ENCODE measurements at places on chromosomes 2 and 18.

- no peak for DNase-seq
Observed at GRCh38 chr2:62653582-62654422, 51.7 kb upstream of the EHBP1 start.

DNA sequence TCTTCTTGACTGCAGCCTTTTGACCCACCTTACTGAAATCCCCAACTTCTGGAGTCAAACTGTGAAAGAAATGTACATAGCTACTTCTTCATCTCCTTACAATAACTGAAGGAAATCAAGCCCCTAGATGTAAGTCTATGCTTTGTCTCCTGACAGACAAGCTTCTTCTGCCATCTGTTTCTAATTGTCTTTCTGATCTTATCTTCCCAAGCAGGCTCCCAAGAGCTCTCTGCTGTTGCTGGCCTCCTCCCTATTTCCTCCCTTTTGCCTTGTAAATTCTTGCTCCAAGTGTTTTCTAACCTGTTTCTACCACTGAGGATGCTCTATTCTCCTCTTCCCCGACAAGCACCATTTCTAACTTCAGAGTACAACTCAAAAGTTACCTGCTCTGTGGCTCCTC, 77.4 kb upstream of the OSR1 start:
- no peak for DNase-seq

DNA sequence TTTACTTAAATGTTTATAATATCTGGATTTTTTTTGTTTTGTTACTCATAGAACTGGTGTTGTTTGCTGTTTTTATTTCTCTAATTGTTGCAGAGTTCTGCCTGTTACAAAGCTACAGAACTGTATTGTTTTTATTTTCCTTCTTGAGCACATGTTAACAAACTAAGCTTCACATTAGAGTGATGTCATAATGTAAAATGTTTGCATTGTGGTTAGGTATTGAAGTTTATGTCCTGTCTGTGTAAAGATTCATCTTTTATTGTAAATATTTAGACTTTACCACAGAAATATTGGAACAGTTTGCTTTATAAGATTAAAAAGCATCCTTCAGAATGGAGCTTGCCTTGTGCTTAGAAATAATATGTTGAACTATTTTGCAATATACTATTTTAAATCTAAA, 67.7 kb downstream of the CLIP4 start:
- DNase-seq = no peak

DNA sequence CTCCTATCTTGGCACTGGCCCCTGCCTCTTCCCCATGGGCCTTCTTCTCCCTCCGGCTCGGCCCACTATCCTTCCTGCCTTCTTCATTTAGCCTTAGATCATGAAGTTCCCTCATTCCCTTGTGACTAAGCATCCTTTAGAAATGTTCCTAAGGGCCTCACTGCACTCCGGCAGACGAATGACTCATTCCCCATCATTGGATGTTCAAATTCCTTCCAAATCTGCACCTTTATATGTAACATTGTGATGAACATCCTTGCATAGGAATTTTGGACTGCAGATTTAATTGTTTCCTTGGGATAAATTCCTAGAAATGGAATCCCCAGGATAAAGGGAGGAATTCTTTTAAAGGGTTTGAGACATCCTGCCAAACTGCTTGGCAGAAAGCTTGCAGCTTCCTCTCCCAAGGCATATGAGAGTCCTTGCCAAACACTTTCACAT, 19.0 kb downstream of the CRACDL start:
- DNase-seq = no peak

DNA sequence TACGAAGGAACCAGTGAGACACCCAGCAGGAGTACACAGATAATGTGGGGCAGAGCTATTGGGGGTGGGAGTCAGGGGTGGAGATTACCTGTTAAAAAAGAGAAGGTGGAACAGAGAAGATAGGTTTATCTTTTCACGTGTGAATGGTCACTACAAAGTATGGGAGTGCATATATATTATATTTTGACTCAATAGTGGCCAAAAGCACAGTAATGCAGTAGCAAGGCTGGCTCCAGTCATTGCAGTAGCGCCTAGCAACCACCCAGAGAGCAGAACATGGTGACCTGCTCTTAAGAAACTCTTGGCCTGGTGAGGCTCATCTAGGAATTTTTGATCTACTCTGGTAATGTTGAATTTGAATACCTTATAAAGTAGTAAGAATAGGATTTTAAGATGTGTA, 1.0 kb downstream of the IMPACT start:
- peak; percentile 14 for DNase-seq

DNA sequence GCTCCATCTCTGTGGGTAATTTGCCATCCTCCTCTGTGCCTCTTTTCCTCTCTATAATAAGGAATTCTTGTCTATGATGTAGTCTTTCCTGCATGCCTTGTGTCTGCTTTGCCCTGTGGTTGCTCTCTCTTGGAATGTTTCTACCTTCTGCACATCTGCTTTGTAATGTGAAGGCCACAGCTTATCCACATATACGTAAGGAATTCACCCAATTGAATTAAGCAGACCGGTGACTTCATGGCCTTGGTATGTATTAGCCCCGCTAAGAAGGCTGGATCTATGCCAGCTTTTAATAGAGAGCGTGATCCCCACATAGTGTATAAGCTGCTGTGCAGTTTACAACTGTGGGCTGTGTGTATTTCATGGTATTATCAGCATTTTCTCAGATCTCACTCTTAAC, 274.7 kb downstream of the RNF144A start:
- no peak for DNase-seq

DNA sequence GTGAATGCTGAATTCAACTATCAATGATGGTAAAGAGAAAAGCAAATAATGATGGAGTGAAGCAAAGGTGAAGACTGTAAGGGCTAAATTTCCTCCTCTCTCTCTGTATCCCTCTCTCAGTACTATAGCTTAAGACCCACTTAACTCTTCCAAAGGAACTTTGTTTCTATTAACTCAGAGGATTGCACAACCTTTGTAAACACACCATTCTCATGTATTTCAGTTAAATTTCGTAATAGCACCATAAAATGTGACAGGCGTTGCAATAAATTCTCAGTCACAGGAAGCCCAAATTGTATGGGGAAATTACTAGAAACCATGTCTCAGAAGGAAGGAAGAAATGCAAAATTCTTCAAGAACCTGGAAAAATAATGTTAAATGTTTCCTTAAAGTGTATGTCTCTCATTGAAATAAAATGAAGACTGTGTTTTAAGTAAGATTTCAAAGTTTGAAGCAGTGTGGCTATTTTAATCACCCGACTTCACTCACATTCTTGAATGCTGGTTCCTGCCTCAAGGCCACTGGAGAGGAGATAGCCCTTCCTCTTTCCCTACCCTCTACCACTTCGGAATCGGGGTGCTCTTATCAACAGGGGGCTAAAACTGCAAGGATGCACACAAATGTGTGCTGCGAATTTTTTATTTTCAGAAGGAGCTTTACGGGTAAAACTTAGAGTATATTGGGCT, 112.1 kb downstream of the FTCDNL1 start:
- peak; percentile 87 for DNase-seq

DNA sequence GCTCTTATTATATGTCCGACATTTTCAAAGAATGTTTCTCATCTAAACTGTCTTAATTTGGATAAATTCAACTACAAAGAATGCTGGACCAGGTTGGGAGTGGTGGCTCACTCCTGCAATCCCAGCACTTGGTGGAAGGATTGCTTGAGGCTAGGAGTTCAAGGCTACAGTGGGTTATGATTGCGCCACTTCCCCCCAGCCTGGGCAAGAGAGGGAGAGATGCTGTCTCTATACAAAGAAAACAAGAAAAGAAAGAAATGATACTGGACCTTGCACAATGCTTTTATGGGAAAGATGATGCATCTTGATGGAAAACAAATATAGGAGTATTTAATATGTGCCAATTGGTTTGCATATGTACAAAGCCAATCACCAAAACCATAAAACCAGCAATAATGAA, 296.7 kb downstream of the LPIN1 start:
- DNase-seq = no peak

DNA sequence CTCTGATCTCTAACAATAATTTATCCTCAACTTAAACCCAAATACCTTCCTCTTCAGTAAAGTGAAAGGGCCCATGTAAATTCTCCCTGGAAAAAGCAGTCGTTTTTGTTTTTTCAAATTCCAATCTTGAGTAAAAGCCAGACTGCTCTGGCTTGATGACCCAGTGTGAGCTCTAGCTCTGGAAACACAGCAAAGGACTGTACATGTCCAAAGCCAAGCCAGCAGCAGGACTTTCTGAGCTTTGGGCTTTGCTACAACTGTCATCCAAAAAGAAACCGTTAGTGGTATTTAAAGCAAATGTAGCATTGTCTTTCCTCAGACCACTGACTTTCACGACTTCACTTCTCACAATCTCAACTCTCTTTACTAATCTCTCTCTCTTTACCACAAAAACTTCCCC, 25.4 kb downstream of the SH3YL1 start:
- DNase-seq = no peak

GRCh38 chr2:177172034-177172880, 40.3 kb upstream of the HNRNPA3 start:
- DNase-seq = no peak

- DNase-seq = no peak
Observed at GRCh38 chr2:71129114-71129901, 721 bp downstream of the MCEE start.

- no peak for DNase-seq
Observed at GRCh38 chr2:239949075-239949474, 76.1 kb downstream of the NDUFA10 start.

GRCh38 chr2:15556311-15556930, 4.7 kb downstream of the NBAS start:
- no peak for DNase-seq

DNA sequence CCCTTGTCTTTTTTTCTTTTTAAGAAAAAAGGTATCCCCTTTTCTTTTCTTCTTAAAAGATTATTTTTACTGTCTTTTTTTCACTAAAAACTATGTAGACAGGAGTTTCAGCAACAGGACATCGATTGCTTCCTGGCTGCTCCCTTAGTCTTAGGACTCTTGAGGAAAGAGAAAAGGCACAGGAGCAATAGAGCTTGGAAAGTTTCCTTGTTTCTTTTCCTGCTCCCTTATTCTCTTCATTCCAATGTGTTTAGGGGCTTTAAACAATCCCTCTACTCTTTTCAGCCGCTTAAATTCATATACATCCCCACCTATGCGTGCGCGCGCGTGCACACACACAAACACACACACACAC, 225.9 kb upstream of the FBXO11 start:
- DNase-seq = no peak

DNA sequence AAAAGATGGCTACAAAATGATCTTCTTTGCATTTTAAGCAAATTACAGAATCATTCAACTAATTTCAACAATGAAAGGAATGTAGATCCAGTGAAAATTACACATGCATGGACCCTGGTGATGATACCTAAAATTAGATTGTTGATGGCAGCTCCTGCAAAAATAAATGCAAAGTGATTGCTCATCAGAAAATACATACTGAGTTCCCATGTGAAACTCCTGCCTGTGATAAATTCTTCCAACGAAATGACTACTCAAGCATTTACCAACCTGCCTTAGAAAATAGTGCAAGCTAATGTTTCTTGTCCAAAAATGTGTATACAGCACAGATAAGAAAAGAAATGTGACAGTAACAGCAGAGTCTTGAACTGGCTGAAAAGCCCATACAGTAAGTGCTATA, 300.0 kb upstream of the REV1 start:
- DNase-seq = no peak

DNA sequence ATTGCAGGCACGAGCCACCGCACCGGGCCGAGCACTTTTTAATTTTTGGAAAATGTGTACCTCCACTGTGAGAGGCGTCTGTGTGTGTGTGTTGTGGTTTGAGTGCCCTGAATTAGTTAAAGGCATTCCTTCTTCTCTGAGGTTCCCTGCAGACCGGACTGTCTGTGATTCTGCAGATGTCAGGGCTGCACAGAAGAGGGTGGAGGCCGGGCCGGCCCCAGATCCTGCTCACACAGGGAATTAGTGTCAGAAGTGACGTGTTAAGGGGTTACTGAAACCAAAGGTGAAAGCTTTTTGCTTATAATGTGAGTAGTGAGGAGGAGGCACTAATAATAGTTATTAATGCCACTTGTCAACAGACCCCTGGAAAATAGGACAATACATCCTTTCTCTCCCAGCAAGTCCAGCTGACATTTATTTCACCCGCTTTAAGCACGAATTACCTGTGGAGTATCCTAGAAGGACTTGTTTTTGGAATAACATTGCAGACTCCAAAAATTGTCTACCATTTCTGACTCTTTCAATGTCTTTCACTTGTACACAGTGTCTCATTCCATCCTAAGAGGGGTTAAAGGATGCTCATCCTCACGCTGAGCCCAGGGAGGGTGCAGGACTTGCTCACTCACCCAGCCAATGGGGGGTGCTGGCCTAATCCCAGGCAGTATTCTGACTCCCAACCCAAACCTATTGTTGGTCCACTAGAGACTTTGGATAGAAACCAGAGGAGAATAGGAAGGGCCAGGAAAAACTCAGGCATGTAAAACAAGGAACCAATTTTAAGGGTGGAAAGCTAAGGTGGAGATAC, 16.2 kb downstream of the ARHGAP25 start:
- no peak for DNase-seq

DNA sequence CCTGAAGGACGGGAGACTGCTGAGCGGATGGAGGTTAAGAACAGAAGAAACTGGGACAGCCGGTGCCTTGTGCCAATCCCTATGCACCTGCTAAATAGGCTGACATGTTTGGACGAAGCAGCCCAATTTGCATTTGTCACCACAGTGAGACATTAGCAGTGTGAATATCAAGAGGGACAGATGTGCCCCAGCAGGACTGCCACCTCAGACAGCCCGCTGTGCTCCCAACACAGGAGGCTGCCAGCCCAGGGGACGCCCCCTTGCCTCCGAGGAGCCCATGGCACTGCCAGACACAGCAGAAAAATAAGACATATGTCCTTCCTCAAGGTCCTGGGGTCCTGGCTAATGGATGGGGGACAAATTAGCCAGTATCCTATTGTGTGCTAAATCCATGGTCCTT, 306.7 kb upstream of the POU3F3 start:
- DNase-seq = no peak

DNA sequence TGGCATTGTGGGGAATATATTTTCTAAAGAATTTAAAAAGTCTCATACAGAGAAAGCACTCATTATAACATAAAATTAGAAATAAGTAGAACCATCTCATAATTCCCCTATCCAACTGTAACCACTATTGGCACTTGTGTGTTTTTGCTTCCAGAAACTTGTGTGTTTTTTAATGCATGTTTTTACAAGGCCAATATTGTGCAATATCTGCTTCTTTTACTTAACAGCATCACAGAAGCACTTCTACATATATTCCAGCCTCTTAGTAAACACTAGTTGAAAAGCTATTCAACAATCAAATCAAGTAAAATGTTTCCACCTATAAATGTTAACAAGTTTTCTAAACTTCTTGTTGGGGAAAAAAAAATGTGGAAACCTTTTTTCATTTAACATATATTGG, 132.7 kb downstream of the LRP2 start:
- no peak for DNase-seq

GRCh38 chr2:17892770-17893534, 14.5 kb downstream of the KCNS3 start:
- DNase-seq = no peak

DNA sequence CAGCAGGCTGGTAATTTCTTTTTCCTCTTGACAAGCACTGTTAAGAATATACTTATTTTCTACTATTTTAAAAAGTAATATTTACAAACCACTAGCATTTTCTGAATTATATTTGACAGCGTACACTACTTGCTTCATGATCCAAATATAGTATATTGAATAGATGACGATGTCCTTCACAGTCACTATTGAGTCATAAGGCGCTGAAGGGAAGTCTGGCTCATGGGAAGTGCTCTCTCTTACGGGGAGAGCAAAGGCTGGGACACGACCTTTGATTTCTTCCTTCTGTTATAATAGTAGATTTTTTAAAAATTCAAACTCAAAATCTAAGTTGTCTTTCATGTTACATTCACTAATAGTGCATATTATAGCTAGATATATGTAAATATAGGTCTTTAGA, 357.1 kb downstream of the SOCS6 start:
- DNase-seq = peak; percentile 39

Measured in suppressor macrophage treated with lipopolysaccharide for 1 hour (primary cell).